Activated B cell treated with CpG ODN at 0.5 μM for 24 hours (primary cell): ENCODE measurements at places on chromosomes 5 and 9.

DNA sequence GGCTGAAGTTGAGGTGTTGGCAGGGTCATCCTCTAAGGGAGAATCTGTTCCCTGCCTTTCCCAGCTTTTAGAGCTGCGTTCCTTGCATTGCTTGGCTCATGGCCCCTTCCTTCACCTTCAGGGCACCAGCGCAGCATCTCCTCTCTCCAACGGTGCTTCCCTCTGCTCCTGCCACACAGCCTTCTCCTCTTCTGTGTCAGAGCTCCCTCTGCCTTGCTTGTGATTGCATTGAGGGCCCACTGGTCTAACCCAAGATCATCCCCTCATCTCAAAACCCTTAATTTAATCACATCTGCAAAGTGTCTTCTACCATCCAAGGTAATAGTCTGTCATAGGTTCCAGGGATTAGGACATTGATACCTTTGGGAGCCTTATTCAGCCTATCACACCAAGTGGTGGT is 205.7 kb upstream of the TBCA start:
- peaks cover 7% of the 10 kb centered on the region for H3K27me3 ChIP-seq
- DNase-seq: no peak
- H3K36me3 ChIP-seq: no peaks in the 10 kb centered on the region
- H3K27ac ChIP-seq: no peak overlapping the region

DNA sequence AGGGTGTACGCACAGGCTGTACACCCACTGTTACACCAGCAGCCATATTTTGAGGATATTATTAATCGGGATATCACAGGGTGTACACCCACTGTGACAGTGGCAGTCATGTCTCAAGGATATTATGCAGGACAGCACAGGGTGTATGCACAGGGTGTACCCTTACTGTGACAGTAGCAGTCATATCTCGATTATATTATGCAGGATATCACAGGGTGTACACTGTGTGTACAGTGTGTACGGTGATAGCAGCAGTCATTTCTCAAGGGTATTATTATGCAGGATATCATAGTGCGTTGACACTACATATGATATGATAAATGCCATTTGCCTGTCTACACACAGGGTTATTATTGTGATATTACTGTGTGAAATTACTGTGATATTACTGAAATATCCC is 80.5 kb upstream of the SLC25A48 start:
- no peak for DNase-seq
- H3K4me3 ChIP-seq: no peak overlapping the region
- H3K27ac ChIP-seq: no peak overlapping the region
- peaks cover 3% of the 10 kb centered on the region for H3K27me3 ChIP-seq

DNA sequence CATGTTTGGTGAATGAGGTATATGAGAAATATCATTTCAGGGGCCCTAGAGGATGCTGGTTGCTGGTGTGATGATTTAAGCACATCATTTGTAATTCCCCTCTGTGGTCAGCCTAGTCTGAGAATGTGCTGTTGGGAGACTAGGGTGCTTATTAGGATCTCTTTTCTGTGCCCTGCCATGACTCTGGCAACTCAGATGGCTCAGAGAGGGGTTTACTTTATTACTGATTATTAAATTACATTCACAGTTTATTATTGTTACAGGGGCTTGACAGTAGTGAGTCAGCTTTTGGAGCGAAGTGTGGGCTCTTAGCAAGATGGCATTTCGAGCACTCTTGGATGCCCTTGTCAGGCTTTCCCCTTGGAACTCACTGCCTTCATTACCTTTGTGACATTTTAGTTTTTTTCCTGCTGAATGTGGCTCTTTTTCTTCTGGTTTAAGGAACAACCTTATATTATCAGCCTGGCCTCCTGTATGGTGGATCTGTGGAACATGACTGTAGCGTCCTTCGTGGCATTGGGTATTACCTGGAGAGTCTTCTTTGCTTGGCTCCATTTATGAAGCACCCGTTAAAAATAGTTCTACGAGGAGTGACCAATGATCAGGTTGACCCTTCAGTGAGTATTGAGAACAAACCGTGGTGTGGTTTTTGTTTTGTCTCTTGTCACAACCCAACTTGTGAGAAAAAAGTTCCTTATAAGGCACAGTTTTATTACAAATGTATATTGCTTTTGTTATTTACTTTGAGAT is 33.8 kb downstream of the RCL1 start:
- peaks cover 16% of the 10 kb centered on the region for H3K4me1 ChIP-seq
- no peaks in the 10 kb centered on the region for H3K27me3 ChIP-seq
- no peak overlapping the region for H3K27ac ChIP-seq
- no peak overlapping the region for H3K4me3 ChIP-seq
- DNase-seq: no peak

DNA sequence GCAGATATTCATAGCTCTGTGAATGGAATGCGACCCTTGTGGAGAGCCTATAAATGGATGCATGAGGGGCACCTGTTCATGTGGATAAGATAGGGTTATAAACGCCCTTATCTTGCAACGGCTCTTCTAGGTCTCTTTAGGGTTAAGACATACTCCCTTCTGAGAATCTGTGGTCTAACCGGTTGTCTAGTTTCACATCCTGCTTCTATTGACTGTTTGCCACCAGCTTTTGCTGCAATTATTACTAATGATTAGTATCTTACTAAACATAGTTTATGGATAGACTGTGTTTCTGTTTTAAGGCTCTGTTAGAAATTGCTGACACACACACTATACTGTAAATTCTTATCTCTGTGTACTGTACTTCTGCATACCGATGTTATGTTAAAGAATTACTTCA is 198.9 kb upstream of the CYLC2 start:
- no peak overlapping the region for H3K4me3 ChIP-seq
- H3K27me3 ChIP-seq: no peaks in the 10 kb centered on the region
- no peak overlapping the region for H3K27ac ChIP-seq

GRCh38 chr9:124347206-124347967 is 67.9 kb downstream of the PSMB7 start:
- H3K36me3 ChIP-seq: peaks cover 85% of the 10 kb centered on the region
- H3K4me1 ChIP-seq: no peaks in the 10 kb centered on the region
- DNase-seq: no peak

- H3K4me1 ChIP-seq: peaks cover 7% of the 10 kb centered on the region
- no peak overlapping the region for H3K27ac ChIP-seq
- no peak for DNase-seq
- peaks cover 8% of the 10 kb centered on the region for H3K27me3 ChIP-seq
These were observed 151.0 kb downstream of the MYO10 start for GRCh38 chr5:16784843-16785791.

DNA sequence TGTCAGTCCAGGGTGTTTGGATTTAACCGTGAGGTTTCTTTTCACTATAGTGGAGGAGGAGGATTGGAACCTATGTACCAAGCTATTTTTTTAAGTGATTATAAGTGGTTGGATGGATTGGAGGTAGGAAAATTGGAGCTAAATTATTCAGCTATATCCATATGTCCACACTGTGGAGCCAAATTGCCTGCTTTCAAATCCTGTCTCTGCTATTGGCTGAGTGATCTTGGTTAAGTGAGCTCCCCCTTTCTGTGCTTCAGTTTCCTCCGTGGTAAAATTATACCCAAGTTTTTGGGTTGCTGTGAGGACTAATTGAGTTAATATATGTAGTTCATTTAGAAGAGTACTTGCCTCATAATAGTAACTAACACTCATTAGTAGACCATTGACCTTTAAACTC is 2.5 kb downstream of the CENPP start:
- no peak overlapping the region for H3K4me3 ChIP-seq
- DNase-seq: no peak
- H3K36me3 ChIP-seq: peaks cover 20% of the 10 kb centered on the region

GRCh38 chr9:18976709-18977531 is 56.1 kb downstream of the SAXO1 start:
- H3K27ac ChIP-seq: no peak overlapping the region
- H3K27me3 ChIP-seq: peaks cover 7% of the 10 kb centered on the region
- no peak overlapping the region for H3K4me3 ChIP-seq
- no peaks in the 10 kb centered on the region for H3K36me3 ChIP-seq

DNA sequence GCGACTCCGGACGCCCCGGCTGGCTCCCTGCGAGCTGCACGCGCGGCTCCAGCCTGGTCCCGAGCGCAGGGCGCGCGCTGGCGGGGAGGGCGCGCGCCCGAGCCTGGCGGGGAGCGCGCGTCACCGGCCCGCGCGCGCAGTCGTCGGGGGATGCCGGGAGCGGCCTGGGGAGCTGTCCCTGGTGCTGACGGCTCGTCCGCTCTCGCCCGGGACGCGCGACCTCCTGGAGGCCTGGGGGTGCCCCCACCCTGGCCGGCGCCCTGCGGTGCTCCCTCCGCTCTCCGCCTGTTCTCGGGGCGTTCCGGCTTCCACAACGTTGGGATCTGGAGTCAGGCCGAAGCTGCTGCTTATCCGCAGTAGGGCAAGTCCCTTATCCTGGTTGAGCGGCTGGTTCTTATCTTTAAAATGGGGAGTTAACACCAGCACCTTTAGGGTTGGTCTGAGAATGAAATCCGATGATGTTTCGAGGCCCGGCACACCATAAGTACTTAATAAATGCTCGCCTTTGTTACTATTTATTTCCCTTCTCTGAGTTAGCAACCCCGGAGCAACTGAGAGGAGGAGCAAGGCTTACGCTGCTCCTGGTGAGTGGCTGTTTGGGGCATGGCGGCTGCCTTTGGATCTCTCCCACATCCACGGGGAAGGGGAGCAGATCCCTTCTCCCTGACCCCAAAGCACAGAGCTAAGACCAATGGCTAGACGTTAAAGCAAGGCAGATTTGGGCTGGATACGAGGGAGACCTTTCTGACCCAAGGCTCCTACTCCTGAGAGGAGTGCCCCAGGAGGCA is at the start of gene FAM163B:
Gene FAM163B, minus strand, starts transcription at position 79 of the 788 bp plus-strand sequence. CDS start 29,166 bp downstream, outside the sequence.
- H3K36me3 ChIP-seq: no peaks in the 10 kb centered on the region
- H3K4me1 ChIP-seq: peaks cover 5% of the 10 kb centered on the region
- H3K27ac ChIP-seq: no peak within 1 kb of the TSS
- no peak within 1 kb of the TSS for H3K4me3 ChIP-seq
- DNase-seq: no peak

DNA sequence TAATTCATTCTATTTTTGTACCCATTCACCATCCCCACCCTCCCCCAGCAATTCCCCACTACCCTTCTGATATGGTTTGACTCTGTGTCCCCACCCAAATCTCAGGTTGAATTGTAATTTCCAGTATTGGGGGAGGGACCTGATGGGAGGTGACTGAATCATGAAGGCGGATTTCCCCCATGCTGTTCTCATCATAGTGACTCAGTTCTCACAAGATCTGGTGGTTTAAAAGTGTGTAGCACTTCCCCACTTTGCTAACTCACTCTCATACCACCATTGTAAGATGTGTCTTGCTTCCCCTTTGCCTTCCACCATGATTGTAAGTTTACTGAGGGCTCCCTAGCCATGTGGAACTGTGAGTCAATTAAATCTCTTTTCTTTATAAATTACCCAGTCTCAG is 25.9 kb upstream of the TESK1 start:
- H3K36me3 ChIP-seq: peaks cover 10% of the 10 kb centered on the region
- H3K4me3 ChIP-seq: no peak overlapping the region
- H3K27me3 ChIP-seq: no peaks in the 10 kb centered on the region
- DNase-seq: no peak

DNA sequence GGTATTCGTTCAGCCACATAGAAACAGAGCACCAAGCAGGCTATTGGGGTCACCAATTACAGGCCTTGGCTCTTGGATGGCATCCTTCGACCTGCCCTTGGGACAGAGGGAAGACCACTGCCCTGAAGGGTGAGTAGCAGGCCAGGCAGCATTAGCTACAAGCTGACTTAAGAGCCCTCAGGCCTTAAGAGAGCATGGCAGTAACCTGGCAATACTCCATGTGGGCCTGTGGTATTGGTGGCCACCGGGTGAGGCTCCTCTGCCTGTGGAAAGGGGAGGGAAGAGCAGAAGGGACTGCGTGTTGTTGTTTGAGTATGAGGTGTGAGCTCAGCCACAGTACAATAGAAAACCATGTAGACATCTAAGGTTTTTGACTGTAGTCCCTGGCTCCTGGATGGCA is 170.6 kb downstream of the MCTP1 start:
- no peaks in the 10 kb centered on the region for H3K36me3 ChIP-seq
- DNase-seq: no peak
- H3K27ac ChIP-seq: no peak overlapping the region
- no peaks in the 10 kb centered on the region for H3K4me1 ChIP-seq

DNA sequence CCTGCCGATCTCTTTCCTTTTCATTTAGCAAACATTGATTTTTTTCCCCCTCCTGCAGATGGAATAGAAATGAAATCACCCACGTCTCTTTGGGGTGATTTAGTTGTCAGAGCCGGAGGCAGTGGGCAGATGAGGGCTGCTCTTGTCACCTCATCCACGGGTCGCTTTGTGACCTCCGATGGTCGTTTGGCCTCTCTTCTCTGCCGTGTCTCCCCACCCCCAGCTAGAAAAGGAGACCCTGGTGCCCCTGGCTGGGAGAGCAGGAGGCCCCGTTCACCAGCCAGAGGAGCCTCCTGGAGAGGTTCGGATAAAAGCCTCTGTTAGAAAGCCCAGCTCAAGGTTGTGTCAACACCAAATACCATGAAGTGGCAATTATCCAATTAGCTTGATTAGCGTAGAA is 21.6 kb upstream of the RXRA start:
- no peak for DNase-seq
- peaks cover 3% of the 10 kb centered on the region for H3K4me1 ChIP-seq
- peaks cover 2% of the 10 kb centered on the region for H3K27me3 ChIP-seq
- H3K36me3 ChIP-seq: no peaks in the 10 kb centered on the region

GRCh38 chr5:2550509-2550908 is 201.0 kb downstream of the IRX2 start:
- H3K27ac ChIP-seq: no peak overlapping the region
- no peaks in the 10 kb centered on the region for H3K27me3 ChIP-seq
- no peak overlapping the region for H3K4me3 ChIP-seq
- no peaks in the 10 kb centered on the region for H3K36me3 ChIP-seq
